Stimulated activated CD8-positive, alpha-beta memory T cell treated with anti-CD3 and anti-CD28 coated beads, Interleukin-7, amount 100 ng/mL, for 1 hour (primary cell): ENCODE measurements at places on chromosomes 7 and 10.

- DNase-seq, result no peak
These were observed 122.6 kb upstream of the PTER start for GRCh38 chr10:16314259-16314658.

- DNase-seq, result no peak
These were observed 591.9 kb upstream of the MGMT start for GRCh38 chr10:128875030-128875744.

- DNase-seq, result no peak
These were observed 16.6 kb downstream of the GNAI1 start for GRCh38 chr7:80151274-80151665.

GRCh38 chr7:46468753-46469356, 547.8 kb upstream of the IGFBP3 start:
- DNase-seq, result no peak

- DNase-seq, result no peak
These were observed 465 bp upstream of the NPY start for GRCh38 chr7:24283554-24283896.

DNA sequence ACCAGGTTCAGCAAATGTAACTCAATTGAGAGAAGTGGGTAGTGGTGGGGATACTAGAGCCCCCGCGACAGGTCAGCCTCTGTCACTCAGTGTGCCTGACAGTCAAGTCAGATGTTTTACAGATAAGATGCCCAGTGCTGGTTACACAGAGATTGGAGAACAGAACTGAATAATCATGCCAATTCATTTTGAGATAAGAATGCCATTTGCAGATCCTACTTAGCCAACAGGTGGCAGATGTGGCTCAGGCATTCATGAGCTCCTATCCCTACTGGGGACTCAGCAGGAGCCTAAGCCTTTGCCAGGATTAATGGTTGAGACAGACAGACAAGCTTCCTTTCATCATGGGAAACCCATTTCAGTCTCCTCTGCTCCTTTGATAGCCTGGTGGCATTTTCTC, 137.8 kb downstream of the MAPK8 start:
- DNase-seq, result no peak

DNA sequence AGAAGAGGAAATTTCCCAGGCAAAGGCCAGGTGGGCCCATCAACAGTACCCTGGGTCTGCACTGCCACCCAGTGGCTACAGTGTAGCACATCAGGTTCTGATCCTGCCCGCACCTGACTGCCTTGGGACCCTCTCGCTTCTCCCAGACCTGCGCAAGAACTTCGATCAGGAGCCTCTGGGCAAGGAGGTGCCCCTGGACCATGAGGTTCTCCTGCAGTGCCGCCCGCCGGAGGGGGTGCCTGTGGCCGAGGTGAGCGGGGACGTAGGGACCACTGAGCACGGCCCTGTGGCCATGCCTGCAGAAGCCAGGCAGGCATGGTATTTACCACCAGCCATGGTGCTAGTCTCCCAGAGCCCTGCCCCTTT, 33.9 kb upstream of the SLC29A3 start:
- DNase-seq, result no peak

- no peak for DNase-seq
These were observed 17.8 kb downstream of the HNRNPA2B1 start for GRCh38 chr7:26182706-26183105.

GRCh38 chr10:27448921-27449320, 55.2 kb upstream of the RAB18 start:
- no peak for DNase-seq

DNA sequence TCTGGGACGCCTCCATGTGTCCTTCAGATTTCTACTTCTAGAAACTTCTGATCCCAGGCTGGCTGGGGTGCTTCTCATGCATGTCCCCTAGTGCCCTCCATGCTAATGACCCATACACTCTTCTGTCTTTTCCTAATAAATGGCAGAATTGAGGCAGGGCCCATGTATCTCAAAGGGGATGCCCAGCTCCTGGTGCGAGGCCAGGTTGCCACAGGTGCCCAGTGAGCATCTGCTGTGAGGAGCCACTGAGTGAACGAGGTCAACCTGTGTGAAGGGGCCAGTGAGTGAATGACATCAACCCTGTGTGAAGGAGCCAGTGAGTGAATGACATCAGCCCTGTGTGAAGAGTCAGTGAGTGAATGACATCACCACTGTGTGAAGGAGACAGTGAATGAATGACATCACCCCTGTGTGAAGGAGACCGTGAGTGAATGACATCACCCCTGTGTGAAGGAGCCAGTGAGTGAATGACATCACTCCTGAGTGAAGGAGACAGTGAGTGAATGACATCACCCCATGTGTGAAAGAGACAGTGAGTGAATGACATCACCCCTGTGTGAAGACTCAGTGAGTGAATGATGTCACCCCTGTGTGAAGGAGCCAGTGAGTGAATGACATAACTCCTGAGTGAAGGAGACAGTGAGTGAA, 478.9 kb downstream of the PTPRN2 start:
- DNase-seq, result no peak

DNA sequence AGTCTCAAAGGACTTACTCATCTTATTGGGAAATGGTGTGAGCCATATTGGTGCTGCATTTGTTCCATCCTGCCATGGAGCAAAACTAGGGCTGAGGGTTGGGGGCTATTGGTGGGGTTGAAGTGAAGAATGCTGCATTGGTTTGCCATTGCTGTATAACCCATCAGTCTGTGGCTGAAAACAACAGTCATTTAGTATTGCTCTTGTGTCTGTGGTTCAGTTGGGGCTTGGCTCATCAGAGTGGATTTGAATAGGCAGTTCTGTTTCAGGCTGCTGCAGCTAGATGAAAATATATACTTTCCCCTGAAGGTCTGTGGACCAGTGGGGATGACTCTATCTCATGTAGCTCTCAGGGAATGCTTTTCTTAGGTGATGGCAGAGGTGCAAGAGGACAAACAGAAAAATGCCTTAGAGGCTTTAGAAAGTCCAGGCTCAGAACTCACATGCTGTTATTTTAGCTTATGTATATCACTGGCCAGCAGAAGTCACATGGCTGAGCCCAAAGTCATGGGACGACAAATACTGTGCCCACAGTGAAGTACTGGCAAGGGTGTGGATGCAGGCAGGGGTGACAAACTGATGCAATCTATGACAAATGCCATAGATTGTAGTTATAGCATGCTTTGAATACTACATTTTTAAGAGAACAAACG, 15.2 kb upstream of the EXOC6 start:
- DNase-seq, result no peak

- no peak for DNase-seq
These were observed 65.5 kb downstream of the C10orf143 start for GRCh38 chr10:130045091-130045652.

GRCh38 chr10:17644485-17644943, 563 bp downstream of the STAM start:
- no peak for DNase-seq

DNA sequence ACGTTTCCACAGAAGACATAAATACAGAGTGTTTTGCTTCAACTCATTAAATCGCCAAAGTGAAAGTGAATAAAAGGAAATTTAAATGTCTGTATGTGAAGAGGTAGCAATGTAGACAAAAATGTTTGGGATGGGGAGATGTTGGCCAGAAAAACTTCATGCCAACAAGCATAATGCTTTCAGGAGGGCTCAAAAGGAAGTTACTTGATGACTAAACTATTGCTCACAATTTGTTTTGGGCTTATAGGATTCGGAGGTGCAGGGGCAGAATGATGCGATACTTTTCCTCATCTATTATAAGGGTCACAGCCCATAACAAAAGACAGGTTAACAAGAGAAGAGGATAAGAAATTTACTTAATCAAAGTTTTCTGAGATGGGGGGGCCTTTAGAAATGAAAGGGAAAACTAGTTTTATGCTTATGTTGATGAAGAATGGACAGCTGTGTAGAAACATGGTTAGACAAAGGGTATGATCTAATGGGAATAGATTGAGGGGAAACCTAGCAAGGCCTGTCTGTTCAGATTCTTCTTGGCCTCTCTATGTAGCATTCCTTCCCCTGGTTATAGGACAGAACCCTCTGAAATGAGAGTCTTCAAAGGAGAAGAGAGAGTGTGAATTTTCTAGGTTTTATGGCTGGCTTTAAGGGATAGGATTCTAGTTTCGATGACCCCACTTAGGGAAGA, 898.6 kb downstream of the LRMDA start:
- DNase-seq, result no peak

DNA sequence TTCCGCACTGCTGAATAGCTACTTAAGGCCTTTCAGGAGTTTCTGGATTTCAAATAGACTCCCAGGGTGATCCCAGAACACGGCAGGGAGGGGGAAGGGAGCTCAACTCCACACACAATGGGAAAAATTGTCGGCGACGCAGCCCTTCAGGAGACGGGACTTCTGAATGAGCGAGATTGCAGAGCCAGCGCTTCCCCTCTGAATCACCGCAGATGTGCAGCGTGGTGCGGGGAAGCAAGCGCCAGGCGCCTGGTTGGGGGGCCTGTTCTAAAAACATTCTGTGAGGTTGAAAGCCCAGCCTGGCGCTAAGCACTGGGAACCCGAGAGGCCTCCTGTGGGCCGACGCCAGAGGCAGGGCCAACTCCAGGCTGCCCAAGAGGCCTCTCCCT, 163.3 kb downstream of the MAD1L1 start:
- no peak for DNase-seq

DNA sequence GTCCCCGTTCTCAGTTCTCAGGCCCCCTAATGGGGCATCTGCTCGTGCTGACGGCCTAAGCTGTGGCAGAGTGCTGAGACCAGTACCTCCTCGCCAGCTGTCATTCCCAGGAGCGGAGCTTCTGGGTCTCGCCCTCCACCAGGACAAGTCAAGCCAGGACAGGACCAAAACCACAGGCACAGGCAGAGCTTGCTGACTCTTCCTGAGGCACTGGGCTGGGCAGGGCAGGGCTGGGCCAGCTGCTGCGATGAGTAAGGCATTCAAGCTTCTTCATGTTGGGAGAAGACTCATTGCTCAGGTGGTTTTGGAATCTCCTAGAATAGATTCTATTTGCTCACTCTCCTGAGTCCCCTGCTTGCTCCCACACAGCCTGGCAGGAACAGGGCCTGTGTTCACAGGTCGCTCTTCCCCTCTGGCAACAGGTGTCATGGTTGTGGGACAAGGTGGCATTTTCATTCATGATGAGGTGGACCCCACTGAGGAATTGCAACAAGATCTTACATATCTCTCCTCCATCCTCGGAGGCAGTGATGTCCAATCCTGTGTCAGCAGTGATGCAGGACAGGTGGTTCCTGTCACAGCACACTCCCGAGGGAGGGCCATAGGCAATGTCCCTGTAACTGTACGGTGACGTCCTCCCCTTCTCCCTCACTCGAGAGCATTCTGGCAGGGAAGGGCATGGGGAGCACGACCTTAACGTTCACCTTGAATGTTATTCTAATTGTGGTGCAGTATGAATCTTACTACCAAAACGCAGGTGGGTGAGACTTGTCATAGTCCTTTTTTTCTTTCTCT, 17.0 kb upstream of the SH3PXD2A start:
- no peak for DNase-seq

- DNase-seq, result no peak
These were observed 423.5 kb downstream of the ANKRD7 start for GRCh38 chr7:118648002-118648401.

DNA sequence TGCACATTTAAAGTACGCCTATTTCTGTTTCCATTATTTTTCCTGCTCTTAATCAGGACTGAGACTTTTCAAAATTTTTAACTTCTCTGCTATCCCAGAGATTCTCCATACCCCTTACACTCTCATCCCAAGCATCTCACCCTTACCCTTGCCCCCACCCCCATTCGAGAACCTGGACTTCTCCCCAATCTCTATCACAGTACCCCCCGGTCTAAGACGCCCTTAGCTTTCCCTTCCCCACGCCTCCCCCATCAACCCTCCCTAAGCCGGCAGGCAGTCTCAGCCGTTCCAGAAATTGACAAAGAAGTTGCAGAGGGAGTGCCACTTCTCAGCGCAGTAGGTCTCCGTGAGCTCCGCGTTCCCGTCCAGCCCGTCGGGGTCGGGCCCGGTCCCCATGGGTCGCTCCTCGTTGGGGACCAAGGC, 1.4 kb downstream of the FGFBP3 start:
- DNase-seq, result no peak

DNA sequence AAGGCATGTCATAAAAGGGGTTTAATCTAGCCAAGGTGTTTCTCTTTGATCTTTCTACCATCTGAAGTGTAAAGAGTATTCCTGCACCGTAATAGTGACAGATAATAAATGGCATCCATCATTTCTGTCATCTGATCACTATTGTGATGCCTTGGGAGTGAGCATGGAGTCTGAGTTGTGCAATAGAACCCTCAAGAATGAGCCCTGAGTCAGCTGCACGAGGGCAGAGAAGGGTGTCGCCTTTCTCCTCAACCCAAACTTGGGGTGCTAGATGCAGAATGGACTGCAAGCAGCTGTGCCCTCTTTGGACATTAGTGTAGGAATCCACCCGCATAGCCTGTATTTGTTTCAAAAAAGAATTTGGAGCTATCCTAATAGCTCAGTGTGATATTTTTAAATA, 115.2 kb downstream of the ZNF37A start:
- DNase-seq, result no peak
